ENCODE measurements at places on chromosomes 4 and X.

- DNase-seq = no peak
These were observed 32.6 kb downstream of the ABHD18 start for GRCh38 chr4:127997534-127998388.

DNA sequence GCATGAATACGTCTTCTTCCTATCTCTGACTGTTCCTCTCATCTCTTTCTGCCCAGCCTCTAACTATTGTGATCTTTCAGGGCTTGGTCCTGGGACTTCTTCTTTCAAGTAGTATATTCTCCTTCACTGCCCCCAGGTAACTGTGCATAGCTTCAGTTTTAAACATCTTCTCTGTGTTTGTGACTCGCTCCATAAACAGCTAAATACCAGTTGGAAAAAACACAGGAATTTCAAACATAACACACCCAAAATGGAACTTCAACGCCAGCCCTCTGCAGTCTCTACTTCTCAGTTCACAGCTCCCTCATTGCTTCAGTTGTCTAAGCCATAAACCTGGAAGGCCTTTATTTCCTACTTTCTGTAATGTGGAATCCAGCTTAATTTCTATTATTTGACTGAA lies 16.6 kb downstream of the TRIML2 start:
- no peak for DNase-seq

- no peak for DNase-seq
These were observed 137.8 kb upstream of the TBC1D9 start for GRCh38 chr4:140893939-140894338.

GRCh38 chrX:84475596-84475995 lies 26.7 kb downstream of the HDX start:
- DNase-seq = no peak

DNA sequence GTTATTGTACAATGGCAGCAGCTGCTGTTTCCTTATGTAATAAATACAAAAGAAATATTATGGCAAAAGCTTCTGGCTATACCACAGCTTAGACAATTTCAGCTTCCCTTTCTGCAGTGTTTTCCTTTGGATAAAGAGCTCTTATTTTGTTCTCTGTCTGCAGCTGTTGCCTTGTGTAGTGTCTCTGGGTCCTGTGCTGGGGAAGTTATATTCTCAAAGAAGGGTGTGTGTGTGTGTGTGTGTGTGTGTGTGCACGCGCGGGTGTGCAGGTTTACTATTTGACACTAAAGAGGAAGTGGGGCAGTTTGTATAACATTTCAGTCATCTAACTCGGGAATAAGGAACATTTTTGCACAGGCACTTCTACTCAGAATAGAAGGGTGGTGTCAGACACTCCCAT lies 83.6 kb downstream of the REPS2 start:
- no peak for DNase-seq

DNA sequence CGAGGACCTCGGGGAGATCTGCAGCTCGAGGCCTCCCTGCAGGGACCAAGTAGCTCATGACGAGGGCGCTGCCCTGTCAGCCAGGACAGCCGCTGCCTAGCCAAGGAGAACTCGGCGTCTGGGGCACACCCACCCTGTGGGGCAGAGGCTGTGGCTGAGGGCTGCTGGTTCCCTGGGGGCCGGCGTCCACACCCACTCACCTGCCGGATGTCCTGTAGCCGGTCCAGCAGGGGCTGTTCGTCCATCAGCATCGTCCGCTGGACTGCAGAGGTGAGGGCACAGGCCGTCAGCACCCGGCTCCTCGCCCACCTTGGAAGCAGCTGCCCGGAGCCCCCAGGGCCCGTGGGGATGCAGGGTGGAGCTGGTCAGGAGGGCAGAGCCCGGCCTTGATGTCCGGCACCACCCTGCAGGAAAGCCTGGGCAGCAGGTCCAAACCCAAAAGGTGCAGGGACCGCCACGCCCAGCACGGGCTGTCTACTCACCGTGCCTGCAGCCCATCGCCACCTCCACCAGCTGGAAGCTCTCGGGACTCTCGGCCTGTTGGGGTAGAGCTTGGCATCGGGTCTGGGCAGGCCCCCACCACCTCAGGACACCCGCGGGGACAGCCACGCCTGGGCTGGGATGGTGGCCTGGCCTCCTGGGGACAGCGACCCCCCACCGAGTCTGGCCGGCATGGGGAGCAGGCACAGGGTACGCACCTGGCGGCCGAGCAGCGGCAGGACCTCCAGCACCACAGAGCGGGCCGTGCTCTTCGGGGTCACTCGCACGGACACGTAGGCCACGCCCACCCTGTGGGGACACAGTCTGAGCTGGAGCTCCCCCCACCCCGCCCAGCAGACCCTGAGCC lies 6.9 kb downstream of the DGKQ start:
- no peak for DNase-seq

GRCh38 chr4:3031357-3032082 lies 42.8 kb downstream of the HTT-AS start:
- no peak for DNase-seq

- DNase-seq = peak; percentile 32
These were observed 178.0 kb downstream of the PPP3CA start for GRCh38 chr4:101169044-101170014.

- no peak for DNase-seq
These were observed 53.0 kb upstream of the FBXW7 start for GRCh38 chr4:152588869-152589268.

DNA sequence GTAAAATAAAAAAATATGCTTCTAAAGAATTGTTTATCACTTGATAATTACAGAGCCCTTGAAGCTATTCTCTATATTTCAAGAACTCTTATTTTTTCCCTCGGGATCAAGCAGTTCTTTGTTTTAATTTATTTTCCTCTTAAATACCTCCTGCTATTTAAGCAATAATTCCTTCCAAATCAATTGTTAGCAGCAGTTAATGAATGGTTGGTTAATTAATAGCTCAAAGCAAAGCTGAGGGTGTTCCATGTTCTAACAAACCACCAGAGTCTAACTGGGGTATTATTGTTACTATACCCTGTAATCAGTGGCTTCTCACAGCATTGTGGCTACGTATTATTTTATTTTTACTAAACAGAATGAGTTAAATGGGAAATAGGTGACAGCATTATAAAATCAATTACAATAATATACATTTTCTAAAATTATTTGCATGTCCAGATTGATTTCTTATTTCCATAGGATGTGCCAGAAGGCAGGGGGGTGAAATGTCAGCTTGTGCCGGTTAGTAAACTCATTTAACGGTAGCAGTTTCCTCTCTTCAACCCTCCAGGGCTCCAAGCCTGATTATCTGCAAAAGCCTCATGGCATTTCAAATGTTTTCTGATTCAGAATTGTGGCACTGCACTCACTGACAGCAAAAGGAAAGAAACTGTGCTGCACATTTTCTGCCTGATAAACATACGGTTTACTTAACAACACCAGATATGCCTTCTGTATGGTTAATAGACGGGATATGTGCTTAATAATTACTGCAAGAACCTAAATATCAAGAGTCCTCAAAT lies 286.9 kb upstream of the EMCN start:
- no peak for DNase-seq

DNA sequence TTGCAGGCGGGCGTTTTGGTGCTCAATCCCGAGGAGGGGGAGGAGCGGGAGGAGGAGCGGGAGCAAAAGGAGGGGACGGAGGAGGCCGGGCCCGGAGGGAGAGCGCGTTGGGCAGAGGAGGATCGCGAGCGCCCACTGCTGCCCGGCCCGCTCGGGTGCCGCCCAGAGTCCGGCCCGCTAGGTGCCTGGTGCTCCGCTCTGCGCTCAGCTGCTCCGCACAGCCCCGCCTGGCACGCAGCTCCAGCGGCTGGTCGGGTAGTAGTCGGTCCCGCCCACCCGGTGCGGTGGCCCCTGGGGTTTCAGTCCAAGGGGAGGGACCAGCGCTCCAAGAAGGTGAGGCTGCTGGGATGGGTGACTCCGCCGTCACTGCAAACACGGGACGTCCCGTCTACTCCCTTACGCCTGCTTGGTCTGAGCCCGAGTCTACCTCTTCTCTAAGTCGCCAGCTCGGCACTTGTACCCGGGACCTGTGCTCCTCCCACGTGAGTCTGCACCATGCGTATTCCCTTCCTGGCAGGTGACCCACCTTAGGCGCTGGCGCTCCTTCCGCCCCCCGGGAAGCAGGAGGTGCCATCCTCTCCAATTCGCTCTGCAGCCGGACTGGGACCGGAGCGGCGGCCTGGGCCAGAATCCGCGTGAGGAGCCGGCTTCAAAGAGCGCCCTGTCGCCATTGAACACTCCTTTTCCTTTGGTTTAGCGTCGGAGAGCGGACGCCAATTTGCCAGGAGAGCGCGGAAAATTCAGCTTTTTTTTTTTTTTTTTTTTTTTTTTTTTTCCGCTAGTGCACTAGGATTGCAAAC lies 405 bp upstream of the HS3ST1 start:
- DNase-seq = peak; percentile 18

DNA sequence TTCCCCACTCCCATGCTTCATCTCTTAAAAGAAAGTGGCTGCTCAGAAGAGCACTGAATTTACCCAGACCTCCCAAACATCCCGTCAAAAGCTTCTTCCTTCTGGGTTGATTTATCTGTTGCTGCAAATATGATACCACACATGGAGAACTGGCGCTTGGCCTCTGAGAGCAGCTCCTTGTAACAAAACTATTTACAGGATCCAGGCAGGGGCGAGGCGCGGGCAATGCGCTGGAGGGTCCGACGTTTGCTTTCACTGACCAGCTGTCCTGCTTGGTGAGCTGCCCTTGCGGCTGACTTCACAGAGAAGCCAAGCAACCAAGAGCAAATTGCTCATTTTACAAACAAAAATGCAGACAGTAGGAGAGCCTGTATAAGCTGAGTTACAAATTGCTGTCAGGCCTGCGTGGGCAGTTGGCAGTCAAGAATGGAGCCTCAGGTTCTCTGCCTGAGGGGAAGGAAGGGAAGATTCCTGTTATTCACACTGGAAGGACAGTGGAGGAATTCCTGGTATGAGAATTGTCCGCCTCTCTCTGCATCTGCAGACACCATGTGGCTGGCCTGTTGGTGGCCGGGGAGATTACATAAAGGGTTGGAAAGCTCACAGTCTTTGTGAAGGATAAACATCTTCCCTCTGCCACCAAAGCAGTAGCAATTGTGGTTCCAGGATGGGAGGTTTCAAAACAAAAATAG lies 192.2 kb upstream of the LEF1 start:
- no peak for DNase-seq

GRCh38 chr4:110172972-110173371 lies 25.4 kb downstream of the ELOVL6 start:
- DNase-seq = no peak

- DNase-seq = no peak
These were observed 260.6 kb upstream of the DIAPH2 start for GRCh38 chrX:96424007-96424406.

DNA sequence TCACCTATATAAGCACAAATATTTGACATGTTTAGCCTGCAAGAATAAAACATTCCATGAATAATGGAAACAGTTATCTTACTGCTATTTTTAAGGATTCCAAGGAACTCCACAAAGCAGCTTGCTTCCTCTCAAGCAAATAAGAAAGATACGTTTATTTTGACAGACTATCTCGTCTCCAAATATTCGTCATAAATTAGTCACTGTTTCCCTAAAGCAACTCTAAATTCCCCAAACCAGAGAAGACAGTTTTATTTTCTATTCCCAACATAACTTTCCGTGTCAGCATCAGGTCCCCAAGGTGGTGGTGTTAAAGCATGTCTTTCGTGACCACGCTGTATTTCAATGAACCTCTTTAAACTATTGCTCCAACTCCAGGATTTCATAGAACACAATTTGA lies 24.3 kb upstream of the DKK2 start:
- DNase-seq = no peak

- no peak for DNase-seq
These were observed 1109.2 kb downstream of the RAPGEF2 start for GRCh38 chr4:160212078-160212477.

DNA sequence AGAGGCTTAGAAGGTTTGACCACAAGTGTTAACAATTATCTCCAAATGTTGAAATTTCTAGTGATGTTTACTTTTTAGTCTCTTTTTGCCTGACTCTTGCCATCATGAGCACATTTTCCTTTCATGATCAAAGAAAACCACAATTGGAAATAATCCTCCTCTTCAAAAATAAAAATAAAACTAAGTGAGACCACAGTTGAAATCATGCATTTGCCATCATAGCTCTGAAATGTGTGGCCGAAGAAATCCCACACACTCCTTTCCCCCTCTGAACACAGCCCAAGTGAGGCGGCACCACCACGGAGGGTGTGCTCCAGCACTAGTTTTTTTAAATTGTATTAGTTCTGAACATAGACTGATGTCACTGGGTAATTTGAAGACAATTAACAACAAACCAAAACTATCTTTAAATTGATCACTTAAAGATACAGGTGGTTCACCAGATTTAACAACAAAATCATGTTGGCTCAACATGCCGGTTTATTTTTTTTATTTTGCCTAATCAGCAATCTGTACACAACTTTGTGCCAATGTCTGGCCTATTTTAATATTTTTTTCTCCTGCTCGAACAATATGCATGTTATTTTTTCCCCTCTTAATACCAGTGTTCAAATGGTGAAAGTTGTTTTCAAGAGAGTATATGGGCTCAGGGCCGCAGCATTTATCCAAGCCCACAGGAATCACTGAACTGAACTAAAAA lies 17.6 kb downstream of the APBB2 start:
- DNase-seq = no peak

DNA sequence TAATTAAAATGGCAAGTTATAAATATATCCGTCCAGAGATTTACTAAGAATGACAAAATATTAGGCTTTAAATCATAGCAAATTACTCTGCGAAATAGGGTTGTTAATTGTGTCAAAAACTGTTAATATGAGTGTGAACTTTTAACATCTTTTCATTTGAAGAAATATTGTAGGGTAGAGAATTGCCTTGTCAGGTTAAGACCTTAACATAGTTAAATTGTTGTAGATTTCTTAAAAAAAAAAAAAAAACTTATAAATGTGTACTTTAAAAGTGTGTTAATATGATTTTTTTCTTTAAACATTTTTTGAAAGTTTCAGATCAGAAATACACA lies 107.7 kb upstream of the TLR2 start:
- DNase-seq = no peak

DNA sequence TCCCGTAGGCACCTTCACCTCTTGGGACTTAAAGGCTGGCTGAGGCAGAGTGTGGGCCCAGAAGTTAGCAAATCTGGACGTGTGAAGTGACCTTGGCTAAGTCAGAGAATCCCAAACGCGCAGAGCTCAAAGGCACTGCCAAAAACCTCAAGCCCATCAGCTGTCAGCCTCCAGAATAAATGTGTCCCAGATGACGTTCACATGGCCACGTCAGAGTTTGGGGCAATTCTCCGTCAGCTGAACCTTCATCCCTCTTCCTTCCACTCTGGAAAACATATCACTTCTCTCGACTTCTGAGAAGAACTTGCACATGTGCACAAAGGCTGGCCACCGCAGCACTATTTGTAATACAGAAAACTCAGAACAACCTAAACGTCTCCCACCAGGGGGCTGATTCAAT lies 35.7 kb upstream of the APLN start:
- DNase-seq = no peak

DNA sequence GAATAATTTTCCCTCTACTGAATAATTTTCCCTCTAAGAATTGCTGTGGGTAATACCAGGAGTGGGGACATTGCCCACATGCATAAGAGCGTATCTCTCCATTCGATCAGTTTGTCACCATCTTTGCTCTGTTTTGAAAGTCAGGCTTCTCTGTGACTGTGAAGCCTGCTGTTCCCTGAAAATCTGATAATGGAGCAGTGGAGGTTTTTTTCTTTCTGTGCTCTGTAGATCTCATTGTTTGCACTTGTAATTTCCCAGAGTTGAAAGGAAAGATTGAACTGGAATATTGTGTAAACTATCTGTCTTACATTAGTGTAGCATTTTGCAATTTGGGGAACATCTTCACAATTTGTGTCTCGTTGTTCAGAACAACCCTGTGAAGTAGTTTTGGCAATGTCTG lies 4.3 kb downstream of the ZXDB start:
- no peak for DNase-seq

All from activated T-helper 2 cell treated with anti-CD3 and anti-CD28 coated beads, Interferon-gamma antibody, Interleukin-2, Interleukin-4, amounts not matched to agents 10 μg/mL and 5 μg/mL and 100 μg/mL, durations not matched to agents 14 hours and 24 hours and 36 hours (primary cell).